Hippocampal formation (tissue), 2 donors: ENCODE measurements at places on chromosomes 1 and 21.
A peak's percentile ranks its signal among the peaks of the same experiment; 100 is the strongest.

DNA sequence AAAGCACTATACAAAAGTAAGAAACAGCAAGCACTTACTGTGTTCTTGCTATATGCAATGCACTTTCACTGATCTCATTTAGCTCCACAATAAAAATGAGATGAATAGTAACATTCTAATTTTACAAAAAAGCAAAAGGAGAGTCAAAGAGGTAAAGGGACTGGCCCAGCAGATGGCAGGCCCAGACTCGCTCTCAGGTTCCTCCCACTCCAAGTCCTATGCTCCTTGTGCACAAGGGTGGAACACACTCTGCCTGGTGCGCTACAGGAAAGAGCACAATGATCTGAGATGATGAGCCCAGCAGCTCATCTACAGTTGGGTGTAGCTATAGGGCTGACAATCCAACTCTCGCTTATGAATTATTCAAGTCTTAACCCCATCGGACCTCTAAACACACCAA, 94.1 kb upstream of the LYST start:
- no peak for DNase-seq

DNA sequence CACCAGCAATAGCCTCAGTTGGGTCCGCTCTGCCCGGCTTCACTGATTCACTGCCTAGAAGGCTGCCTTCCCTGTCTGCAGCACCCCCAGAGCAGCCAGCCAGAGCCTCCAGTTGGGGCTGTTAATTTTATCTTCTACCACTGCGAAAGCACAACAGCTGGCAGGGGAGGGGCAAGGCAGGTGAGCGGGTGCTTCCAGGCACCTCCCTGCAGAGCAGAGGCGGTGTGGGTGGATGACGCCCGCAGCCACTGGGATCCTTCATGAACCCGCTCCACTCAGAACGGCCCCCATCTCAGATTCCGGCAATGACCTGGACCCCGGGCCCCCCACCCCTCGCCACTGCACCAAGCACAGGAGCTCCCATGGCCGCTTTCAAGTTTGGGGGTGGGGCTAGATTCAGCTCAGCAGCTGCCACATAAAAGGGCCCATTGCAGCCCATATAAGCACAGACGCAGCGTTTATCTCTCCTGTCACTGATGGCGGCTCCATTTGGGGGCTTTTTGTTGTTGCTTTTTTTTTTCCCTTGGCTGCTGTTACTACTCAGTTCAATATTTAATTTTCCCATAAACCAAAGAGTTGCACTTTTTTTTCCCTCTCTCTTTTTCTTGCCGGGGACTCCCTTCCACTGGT, 128.0 kb upstream of the KLHDC7A start:
- DNase-seq: no peak

GRCh38 chr1:227766015-227766634, 30.9 kb downstream of the SNAP47 start:
- DNase-seq: no peak

- no peak for DNase-seq
Observed at GRCh38 chr1:230626232-230626631, 16.0 kb upstream of the COG2 start.

GRCh38 chr1:2934642-2935081, 86.6 kb upstream of the ACTRT2 start:
- DNase-seq: no peak

- no peak for DNase-seq
Observed at GRCh38 chr1:2908081-2908480, 106.6 kb upstream of the TTC34 start.

DNA sequence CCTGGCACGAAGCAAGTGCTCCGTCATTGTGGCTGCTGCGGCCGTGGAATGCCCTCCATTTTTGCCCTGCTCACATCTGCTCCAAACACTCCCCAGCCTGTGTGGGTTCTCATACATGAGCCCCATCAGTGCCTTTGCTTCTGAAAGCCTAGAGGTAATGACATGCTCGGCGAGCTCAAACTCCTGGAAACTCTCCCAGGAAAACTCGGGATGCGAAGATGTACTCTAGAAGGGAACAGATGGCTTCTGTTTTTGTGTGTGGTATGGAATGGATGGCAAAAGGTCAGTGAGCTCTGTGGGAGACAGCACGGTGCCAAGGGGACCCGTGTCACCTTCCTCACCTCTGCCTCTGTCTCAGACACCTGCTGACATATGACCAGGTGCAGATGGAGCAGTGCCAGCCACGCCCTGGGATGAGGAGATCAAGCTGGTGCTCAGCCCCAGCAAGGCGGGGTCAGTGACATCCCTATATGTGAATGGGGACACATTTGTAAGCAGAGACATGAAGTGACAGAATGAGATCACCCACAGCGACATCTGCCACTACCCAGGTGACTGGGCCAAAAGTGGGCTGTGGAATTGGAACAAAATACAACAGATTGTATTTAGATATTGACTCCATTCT, 84.1 kb upstream of the COX20 start:
- no peak for DNase-seq

- DNase-seq: peak; percentile 44
Observed at GRCh38 chr1:193185901-193186731, at the start of gene B3GALT2. Gene B3GALT2 (minus strand): TSS chr1:193186613. CDS start chr1:193181562, 5,051 bp downstream.

DNA sequence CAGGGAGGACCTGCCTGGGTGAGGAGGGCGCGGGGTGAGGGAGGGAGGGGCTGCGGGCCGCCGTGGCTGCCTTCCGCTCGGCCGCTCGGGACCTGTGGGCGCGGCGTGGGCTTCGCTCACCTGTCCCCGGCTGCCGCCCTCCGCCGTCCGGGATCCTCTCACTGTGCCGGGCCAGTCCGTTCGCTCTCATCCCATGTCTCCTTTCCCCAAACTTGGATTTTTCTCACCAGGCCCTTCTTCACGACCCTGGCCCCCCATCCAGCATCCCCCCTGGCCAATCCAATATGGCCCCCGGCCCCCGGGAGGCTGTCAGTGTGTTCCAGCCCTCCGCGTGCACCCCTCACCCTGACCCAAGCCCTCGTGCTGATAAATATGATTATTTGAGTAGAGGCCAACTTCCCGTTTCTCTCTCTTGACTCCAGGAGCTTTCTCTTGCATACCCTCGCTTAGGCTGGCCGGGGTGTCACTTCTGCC, 362 bp downstream of the ZBTB48 start:
- DNase-seq: no peak

GRCh38 chr1:109814993-109815786, 51.5 kb upstream of the EPS8L3 start:
- DNase-seq: no peak

DNA sequence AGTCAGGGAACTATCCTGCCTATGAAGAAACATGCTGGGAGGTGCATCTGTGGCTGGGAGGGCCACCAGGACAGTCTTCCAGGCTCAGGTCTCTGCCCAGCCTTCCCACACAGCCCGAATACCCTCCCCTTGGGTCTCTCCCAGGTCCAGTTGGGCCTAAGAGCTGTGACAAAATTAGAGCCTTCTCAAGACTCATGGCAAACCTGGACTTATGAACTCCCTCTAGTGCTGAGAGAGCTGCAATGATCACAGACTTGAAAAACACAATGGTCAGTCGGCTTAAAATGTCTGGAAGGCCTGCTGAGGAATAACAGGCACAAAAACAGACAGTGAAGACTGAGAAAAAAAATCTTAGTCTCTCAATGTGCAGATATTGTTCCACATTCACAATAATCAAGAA, 325.1 kb downstream of the BRINP2 start:
- no peak for DNase-seq
